Activated T-helper 1 cell treated with Interleukin-2 at 50 U/mL for 16 hours (primary cell): ENCODE measurements at places on chromosomes 7 and 10.

DNA sequence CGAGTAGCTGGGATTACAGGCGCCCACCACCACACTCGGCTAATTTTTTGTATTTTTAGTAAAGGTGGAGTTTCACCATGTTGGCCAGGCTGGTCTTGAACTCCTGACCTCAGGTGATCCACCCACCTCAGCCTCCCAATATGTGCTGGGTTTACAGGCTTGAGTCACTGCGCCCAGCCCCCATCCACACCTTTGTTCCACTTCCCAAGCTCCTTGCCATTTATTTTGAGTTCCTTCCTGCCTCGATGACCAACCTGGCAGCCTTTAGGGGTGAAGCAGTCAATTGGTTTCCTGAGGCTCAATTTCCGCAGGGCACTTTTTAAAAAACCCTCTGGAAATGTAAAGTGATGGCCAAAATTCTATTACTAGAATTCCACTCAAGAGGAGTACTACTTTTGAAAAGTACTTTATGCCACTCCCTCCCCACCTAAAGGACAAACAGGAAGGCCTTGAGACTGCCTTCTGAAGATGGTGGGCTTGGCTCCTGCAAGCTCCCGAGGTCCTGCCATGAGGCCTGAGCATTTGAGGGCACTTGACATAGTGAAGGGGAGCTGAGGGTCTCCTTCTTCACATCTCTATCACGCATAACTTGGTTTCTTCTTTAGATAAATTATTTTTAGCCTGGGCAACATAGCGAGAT lies 32.5 kb upstream of the RBM33 start:
- no peak for DNase-seq

DNA sequence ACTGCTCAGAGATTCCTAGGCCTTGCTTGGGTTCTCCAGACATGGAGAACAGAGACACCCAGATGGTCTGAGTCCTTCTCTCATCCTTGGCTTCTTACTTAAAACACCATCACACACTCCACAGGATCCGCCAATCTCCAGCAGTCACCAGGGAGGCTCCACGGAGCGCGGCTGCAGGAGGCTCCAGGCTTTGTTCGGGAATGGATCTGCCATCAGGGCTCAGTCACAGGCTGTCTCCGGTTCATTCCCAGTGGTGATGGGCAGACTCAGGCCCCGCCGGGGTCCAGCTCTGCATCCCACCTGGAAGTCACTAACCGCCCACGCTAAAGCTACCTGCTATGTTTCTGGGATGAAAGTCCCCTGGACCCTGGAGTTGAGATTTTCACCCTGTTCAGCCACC lies 312.9 kb downstream of the TCERG1L start:
- DNase-seq = no peak

GRCh38 chr7:91946549-91946948 lies 5.9 kb downstream of the AKAP9 start:
- DNase-seq = no peak

GRCh38 chr7:2526659-2527504 lies 7.3 kb downstream of the LFNG start:
- no peak for DNase-seq

- no peak for DNase-seq
Observed at GRCh38 chr10:21494191-21495001, 31.1 kb downstream of the SKIDA1 start.
